ENCODE measurements at places on chromosomes 5 and 9.

GRCh38 chr9:4356306-4356705, 56.4 kb upstream of the GLIS3 start:
- DNase-seq = no peak

GRCh38 chr5:3175416-3175815, 420.2 kb upstream of the IRX1 start:
- DNase-seq = no peak

- DNase-seq = no peak
These were observed 94.3 kb downstream of the DAP start for GRCh38 chr5:10666531-10667299.

GRCh38 chr9:21316860-21317259, 11.7 kb upstream of the IFNA5 start:
- DNase-seq = no peak

All from stimulated activated CD8-positive, alpha-beta memory T cell treated with anti-CD3 and anti-CD28 coated beads, Interleukin-2, amount 100 ng/mL, for 1 hour (primary cell).